ENCODE measurements at places on chromosomes 1 and 21.

DNA sequence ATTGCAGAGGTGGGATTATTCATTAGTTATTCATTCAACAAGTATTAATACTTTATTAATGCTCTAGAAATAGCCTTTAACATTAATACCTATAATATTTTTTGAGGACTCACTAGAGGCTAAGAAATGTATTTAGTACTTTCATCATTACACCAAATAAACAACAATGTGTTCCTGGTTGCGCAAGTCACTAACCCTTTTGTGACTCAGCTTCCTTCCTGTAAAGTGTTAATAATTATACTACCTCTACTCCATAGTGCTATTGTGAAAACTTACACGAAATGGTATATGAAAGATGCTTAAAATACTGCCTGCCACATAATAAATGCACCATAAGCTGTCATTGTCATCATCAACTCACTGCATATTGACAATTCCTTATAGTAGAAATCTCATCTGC lies 431.0 kb downstream of the DPYD start:
- DNase-seq, result no peak

DNA sequence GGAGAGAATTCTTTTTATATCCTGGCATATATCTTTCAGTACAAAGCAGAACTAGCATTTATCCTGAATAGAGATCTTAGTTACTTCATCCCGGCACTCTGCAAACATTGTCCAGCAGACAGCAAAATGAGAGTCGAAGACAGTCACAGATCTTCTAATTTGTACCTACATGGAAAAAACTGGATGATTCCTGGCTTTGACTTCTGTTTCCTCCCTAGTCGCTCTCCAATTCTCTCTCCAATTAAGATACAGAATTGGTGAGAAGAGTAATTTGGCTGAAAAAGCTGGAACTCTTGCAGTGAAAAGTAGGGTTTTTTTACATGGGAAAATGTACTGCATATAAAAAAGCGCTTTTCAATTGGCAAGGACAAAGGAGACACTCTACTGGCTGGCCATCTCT lies 151.1 kb upstream of the C8B start:
- no peak for DNase-seq

- no peak for DNase-seq
Observed at GRCh38 chr1:177023249-177023648, 141.3 kb downstream of the ASTN1 start.

- no peak for DNase-seq
Observed at GRCh38 chr1:87403061-87403820, 74.6 kb downstream of the LMO4 start.

DNA sequence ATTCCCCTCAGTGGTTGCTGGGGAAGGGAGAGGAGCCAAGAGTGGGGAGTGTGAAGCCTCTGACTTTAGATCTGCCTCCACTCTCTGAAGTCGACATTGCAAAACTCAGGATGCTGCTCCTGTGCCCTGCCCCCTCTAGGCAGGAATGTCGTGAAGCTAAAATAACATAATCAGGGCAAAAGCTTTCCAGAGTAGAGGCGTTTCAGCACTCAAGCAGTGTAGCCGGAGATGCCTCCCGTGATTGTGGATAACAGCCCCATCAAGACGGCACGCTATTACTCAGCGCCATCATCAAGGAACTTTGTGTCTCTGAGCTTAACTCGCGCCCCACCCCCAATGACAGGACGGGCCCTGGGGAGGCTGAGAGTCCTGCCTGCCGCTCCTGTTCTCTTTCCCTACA lies 60.0 kb downstream of the FBXO2 start:
- no peak for DNase-seq

DNA sequence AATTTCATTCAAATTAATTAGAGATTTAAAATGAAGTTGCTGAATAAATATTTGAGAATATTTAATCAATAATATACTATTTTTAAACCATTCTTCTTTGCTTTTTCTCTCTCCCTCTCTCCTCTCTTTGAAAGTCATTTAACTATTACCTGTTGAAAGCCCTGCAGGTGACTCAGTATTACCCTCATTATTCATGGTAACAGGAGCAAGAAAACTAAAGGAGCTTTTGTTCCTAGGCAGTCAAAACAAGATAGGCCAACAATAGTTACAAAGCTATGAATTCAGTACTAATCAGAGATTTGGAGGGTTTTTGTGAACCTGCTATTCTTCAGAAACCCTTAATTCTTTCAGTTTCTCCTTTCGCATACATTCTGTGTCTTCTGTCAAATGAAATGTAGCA lies 721.3 kb upstream of the NCAM2 start:
- no peak for DNase-seq

DNA sequence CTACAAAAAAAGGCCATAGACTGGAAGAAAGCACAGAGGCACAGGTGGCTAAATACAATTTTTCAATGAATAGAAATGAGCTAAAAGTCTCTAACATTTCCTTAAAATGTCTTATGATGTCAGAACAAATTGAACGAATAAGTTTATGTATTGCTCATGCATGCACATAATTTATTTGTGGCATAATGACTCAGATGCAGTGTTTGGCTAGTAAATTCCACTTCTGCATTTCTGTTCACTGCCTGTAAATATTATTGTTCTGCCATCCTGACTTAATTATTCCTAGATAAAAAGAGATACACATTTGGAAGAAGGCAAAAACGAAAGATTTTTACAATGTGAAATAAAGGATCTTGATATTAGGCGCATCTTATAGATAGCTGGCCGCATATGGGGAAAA lies 26.6 kb upstream of the EXO1 start:
- DNase-seq, result no peak

- no peak for DNase-seq
Observed at GRCh38 chr1:167805041-167805556, 83.3 kb downstream of the MPZL1 start.

DNA sequence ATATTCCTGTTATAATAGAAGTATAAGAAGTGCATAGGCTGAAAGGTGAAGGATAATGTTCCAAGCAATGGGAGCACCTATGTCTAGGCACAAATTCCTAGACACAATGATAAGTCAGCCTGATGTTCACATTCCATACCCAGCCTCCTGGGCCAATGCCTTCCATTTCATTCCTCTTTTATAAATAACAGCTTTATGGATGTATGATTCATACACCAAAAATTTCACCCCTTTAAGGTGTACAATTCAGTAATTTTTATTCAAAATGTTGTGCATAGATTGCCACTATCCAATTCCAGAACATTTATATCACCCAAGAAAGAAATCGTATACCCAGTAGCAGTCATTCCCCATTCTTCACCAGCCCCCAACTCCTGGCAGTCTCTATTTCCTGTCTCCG lies 118.8 kb downstream of the BRINP2 start:
- DNase-seq, result no peak

- no peak for DNase-seq
Observed at GRCh38 chr21:44702111-44702972, 5.4 kb downstream of the KRTAP10-12 start.

DNA sequence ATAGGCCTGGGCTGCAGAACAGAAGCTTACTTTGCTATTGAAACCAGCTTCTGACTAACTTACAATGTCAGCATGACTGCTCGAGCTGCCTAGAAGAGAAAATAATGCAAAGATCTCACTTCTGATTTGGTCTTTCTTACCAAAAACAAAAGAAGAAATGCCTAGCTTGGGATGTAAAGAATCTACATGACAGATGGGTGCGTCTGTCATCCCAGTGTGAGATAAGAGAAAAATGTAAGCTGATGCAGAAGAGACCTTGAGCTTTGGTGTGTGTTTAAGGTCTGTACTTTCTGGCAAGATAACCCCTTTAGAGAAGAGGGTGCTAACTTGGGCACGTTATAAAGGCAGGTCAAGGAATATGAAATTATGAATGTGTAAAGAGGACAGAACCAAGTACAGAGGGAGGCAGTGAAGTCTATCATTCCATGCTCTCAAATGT lies 3.6 kb downstream of the FAM20B start:
- no peak for DNase-seq

DNA sequence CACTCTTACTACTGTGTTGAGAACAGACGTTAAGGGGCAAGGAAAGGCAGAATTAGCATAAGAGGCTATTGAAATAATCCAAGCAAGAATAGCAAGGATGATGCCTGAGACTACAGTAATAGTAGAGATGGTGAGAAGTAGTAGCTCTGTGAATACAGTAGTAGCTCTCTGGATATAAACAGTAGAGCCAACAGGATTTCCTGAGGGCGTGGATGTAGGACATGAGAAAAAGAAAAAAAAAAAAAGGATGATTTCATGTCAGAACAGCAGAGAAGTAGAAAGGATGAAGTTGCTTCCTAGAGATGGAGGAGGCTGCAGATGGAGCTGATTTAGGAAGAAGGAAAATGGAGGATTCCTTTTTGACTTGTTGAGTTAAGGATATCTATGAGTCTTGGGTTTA lies 112.3 kb downstream of the OMA1 start:
- DNase-seq, result no peak

GRCh38 chr1:221527302-221527701 lies 214.6 kb downstream of the DUSP10 start:
- DNase-seq, result no peak

DNA sequence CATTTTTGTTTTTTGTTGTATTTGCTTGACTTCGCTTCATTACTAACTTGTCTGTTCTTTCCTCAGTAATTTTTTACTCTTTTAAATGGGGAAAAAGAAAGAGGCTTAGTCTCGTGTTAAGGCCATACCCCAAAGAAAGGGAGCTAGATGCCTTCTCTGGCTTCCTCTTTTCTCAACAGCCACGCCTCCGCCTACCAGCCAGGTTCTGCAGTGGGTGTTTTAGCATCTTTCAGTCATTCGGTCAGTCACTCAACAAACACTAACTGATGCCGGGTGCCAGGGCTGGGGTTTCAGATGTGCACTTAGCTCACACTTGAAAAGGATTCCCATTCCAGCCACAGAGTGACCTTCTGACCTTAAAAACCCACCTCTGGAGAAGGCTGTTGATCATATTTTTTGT lies 46.3 kb upstream of the VAV3 start:
- no peak for DNase-seq

DNA sequence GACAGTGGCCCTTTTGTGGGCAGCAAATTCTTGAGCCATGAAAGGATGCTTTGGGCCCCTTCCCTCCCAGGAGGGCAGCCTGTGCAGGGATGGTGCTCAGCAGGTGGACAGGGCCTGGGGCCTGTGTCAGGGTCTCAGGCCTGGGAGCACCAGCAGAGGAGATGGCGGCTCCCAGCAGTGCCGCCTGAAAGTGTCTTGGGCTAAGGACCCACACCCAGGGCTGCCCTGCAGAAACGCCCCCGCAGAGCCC lies 23.9 kb downstream of the FTCD start:
- no peak for DNase-seq

DNA sequence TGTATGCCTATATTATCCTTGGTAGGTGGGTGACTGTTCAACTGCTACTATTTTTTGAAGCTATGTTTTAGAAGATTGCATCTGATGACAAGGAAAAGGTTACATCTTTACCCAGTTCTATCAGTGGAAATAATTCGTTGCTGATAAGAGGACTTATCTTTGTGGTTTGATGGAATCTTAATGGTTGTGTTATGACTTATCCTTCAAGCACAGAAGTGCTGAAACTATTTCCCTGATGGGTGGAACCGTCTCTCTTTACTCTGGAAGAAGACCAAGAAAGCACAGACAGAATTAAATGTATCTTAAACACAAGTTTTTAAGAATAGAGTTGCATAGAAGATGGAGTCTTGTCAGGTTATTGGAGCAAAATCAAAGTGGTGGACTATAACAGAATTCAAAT lies 437.7 kb upstream of the KAZN start:
- no peak for DNase-seq

DNA sequence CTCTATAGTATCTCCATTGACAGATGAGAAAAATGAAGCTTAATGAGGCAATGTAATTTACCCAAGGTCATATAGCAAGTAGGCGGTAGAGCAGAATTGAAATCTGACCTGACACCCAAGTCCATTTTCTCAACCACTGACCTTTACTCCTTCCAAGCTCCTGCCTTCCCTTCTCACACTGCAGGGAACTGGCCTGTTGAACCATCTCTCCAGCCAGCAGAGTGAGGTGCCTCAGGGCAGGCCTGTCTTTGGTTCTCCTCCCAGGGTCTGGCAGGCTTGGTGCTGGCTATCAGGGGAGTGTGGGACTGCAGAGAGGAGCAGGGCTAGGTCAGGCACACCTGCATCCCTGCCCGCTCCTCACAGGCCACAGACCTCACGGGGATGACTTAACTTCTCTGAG lies 126.8 kb downstream of the BEND5 start:
- DNase-seq, result no peak

DNA sequence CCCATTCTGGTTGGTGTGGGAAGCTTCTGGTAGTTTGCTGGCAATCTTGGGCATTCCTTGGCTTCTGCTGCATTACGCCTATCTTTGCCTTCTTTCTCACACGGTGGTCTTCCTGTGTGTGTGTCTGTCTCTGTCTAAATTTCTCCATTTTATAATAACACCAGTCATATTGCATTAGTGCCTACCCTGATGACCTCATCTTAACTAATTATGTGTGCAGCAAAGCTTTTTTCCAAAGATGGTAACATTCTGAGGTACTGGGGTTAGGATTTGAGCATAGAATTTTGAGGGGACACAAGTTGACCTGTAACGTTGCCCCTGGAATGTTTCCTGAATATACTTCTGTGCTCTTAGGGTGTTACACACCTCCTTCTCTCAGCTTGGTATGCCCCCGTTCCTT lies 77.1 kb downstream of the DYRK1A start:
- no peak for DNase-seq

- DNase-seq, result no peak
Observed at GRCh38 chr1:238139713-238140112, 249.0 kb upstream of the ZP4 start.

GRCh38 chr1:76006234-76006633 lies 68.3 kb upstream of the ST6GALNAC3 start:
- DNase-seq, result no peak

DNA sequence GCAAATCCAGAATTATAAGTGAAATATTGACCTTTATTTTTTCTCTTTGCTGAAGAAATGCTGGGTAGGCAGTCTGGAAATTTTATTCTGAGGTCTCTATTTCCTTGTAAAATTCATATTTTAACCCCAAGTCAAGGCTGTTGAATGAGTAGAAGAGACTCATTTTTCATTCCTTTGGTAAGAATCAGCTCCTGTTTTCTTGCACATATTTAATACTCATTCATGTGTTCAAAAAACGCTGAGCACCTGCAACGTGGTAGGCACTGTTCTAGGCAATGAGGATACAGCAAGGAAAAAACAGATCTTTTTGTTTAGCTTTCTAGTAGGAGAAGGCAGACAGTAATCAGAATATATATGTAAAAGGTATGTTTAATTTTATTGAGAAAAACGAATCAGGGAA lies 1.5 kb downstream of the PRKAA2 start:
- DNase-seq, result no peak

GRCh38 chr21:24220446-24220845 lies 1386.8 kb downstream of the MRPL39 start:
- no peak for DNase-seq

- no peak for DNase-seq
Observed at GRCh38 chr1:38039331-38040088, 7.1 kb downstream of the POU3F1 start.

DNA sequence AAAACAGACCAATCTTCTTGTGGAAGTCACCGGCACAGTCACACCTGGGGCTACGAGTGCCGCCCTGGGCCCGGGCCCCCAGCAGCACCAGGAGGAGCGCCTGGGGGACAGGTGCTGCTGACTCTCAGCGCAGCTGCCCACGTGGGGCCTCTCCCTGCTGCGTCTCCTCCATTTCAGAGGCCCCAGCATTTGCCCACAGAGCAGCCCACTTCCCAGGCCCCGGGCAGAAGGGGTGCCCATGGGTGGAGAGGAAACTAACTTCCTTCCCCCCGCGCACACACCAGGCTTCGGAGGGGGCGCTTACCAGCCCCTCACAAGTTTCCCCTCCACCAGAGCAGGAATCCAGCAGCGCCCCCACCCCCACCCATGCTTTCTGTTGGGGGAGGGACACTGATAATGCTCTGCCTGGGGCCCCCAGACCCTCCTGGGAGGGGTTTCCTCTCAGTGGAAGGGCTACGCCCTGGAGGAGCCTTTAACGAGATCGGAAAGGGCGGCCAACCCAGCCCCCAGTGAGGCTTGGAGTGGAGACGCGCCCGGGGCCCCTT lies 440 bp downstream of the TNFRSF25 start:
- DNase-seq, result no peak
